ENCODE measurements at places on chromosomes 2 and 18.

DNA sequence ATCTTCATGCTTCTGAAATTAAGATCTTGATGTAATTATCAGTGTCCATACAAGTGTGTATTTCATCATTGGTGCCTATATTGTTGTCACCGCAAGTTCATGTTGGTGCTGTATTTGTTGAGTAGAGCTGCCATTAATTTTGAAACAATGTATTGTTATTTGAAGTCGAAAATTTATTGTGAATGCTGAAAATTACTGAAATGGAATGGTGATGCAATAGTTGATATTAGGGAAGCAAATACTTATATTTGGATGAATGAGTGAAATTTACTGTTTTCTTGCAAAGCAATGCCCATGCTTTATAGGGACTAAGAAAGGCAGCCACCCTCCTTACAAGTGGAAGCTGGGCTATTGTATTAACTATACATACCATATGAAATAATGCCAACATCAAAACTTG, 41.6 kb downstream of the SERPINB8 start:
- DNase-seq: no peak

- DNase-seq: peak; percentile 44
Observed at GRCh38 chr18:57077786-57078552, 68.9 kb upstream of the BOD1L2 start.

GRCh38 chr2:71894261-71894660, 253.4 kb downstream of the CYP26B1 start:
- no peak for DNase-seq

GRCh38 chr18:45850021-45850420, 24.5 kb downstream of the SIGLEC15 start:
- DNase-seq: no peak

- no peak for DNase-seq
Observed at GRCh38 chr2:216394881-216395280, 17.4 kb upstream of the SMARCAL1 start.

DNA sequence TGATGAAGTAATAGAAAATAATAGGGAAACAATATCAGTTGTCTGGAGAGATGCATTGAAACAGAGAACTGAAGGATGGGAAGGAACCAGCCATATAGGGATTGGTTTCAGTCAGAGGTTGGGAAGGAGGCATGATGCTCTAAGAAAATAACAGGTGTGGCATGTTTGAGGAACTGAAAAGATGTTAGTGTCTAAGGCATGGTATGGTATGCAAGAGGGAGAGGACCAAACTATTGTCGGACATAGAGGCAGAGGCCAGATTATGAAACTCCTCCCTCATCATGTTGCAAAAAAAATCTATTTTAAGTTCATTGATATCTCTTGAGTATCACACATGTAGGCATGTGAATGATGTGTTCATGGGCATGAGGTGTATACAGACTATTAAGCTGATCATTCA, 48.9 kb upstream of the EMILIN2 start:
- no peak for DNase-seq

- DNase-seq: no peak
Observed at GRCh38 chr18:55086906-55087305, 127.6 kb upstream of the CCDC68 start.

DNA sequence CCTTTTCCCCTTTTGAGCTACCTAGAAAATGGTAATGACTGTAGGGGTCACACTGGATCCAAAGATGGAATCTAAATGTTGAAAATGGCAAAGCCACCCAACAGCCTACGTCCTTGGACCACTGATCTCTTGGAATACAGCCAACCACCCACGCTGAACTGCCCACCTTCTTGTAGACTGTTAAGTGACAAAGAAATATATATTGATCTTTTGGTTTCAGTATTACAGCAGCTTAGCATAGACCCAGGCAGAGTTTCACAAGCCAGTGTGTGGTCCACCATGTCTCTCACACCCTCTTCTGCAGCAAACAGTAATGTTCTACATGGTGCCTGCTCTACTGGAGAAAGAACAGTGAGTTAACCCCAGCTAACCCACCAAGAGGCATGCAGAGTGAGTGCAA, 20.2 kb downstream of the CACNB4 start:
- DNase-seq: no peak

DNA sequence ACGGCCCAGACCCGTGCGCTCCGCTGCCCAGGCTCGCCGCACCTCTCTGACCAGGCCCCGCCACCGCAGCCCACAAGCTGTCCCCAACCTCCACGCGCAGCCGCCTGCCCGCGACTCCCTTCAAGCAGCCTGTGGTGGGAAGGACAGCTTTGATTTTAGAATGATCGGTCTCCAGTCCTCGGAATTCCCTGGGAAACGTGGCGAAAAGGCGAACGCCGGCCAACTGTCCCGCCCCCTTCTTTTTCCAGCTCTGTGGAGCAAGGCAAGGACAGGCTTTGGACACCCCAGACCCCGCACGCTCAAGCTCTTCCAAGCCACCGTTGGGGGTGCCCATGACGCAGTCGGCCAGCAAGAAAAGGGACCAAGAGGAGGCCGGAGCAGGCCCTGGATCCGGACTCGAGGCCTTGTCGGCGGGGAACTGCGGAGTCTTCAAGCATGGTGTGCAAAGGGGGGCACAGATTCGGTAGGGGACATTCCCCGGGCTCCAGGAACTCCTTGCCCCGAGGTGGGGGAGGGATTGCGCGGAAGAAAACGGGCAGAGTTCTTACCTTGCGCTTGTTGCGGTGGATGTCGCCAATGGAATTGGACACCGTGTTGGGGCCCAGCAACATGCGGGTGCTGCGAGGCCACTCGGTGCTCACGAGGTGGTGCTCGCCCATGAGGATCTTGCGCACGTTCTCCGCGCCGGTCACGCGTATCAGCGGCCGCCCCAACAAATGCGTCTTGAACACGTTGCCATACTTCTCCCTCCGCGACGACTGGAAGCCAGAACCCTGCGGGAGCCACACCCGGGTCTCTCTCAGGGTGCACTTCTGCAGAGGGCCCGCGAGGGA, 4.0 kb downstream of the CYP26B1 start:
- peak; percentile 30 for DNase-seq

DNA sequence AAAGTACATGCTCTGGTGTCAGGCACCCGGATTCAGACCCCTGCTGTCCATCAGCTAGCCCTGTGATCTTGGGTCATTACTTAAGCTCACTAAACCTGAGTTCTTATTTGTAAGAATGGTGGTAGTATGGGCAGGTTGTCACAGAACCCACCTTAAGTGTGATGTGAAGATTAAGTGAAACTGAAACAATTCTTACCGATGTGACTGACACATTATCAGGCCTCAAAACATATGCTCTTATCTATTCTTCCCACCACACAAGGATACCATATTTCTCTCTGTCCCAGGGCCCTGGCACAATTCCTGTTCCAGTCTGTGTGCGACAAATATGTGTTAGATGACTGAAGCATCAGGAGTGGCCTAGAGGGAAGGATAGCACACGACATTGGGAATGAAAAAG, 11.0 kb upstream of the CDC42EP3 start:
- no peak for DNase-seq

GRCh38 chr2:30446602-30447148, 371 bp upstream of the LCLAT1 start:
- DNase-seq: no peak

DNA sequence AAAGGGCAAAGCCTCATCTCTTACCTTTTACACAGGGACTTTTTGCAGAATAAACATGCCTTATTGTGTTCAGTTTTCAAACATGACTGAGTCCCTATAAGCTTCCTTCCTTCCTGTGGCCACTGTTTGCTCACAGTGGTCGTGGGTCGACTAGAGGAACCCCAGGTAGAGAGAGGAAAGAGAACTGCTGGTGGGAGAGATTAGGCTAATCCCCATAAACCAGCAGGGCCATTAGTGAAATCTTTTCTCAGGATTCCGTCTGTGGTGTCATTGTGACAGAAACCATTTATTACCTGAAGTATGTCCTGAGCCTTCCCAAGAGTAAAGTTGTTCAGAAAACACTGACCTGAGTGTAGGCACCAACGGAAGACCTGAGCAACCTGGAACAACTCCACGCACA, 21.3 kb upstream of the BOD1L2 start:
- DNase-seq: no peak

DNA sequence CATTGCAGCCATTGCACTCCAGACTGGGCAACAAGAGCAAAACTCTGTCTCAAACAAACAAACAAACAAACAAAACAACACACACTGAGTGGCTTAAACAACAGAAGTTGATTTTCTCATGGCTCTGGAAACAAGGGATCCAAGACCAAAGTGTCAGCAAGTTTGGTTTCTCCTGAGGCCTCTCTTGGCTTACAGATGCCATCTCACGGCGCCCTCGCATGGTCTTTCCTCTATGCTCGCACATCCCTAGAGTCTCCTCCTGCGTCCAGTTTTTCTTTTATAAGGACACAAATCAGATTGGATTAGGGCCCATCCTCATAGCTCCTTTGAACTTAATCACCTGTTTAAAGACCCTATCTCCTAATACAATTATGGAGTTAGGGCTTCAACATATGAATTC, 133.4 kb upstream of the LRRTM1 start:
- DNase-seq: no peak

GRCh38 chr2:65291216-65292105, 63.8 kb downstream of the ACTR2 start:
- DNase-seq: no peak

GRCh38 chr2:138238908-138239307, 262.7 kb upstream of the SPOPL start:
- DNase-seq: no peak

- peak; percentile 70 for DNase-seq
Observed at GRCh38 chr2:24382363-24383073, 22.2 kb upstream of the ITSN2 start.

GRCh38 chr2:229779650-229780049, 65.3 kb upstream of the DNER start:
- no peak for DNase-seq

- no peak for DNase-seq
Observed at GRCh38 chr2:117763804-117764203, 50.7 kb upstream of the DDX18 start.

GRCh38 chr2:238290091-238290509, 1.7 kb upstream of the PER2 start:
- DNase-seq: peak; percentile 41

GRCh38 chr2:86078774-86079545, 26.7 kb downstream of the POLR1A start:
- no peak for DNase-seq

DNA sequence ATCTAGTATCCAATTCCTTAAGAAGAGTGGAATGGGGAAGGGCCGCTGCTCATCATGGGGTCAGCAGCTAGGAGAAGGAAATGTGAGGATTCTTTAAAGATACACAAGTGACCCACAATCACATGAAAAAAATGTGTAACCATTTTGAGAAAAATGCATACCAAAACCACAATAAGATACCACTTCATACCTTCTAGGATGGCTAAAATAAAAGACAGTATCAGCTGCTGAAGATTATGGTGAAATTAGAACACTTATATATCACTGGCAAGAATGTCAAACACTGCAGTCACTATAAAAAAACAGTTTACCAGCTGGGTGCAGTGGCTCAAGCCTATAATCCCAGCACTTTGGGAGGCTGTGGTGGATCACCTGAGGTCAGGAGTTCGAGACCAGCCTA, 67.9 kb downstream of the C2orf74 start:
- no peak for DNase-seq

- DNase-seq: peak; percentile 26
Observed at GRCh38 chr18:47175283-47175897, 774 bp downstream of the IER3IP1 start.

DNA sequence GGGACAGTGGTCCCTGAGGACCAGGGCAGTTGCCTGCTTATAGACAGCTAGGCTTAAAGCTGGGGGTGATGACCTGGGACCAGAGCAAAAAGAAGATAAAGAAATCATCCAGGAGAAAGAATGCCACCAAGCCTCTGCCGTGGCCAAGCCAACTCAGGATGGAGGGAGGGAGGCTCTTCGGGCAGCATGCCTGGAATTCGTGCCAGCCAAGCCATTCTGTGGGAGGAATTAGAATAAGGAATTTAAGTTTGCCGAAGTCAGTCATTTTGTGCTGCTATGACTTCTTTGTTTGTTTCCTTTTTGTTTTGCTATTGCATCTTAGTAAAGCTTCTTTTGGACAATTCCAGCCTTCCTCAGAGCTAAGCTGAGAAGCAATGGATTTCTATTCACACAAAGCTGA, 124.1 kb downstream of the EN1 start:
- no peak for DNase-seq

DNA sequence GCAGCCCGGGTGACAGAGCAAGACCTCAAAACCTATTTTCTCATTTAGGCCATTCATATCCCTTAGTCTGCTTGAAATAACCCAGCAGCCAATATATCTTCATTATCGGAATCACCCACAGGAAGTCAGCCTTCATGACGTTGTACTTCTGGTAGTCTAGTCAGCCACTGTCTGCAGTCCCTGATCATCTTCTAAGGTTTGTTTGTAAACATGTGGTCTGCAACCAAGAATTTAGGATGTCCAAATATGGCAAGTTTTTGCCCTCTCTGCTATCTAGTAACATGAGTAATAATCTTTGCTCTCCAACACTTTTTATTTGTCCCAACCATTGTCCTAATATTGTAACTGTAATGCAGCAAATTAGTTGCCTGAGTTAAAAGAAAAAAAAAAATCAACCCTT, 92.5 kb downstream of the PRPF40A start:
- no peak for DNase-seq

GRCh38 chr18:43265465-43265864, 11.8 kb downstream of the SYT4 start:
- DNase-seq: no peak

GRCh38 chr18:28905509-28905908, 728.6 kb upstream of the CDH2 start:
- DNase-seq: no peak

DNA sequence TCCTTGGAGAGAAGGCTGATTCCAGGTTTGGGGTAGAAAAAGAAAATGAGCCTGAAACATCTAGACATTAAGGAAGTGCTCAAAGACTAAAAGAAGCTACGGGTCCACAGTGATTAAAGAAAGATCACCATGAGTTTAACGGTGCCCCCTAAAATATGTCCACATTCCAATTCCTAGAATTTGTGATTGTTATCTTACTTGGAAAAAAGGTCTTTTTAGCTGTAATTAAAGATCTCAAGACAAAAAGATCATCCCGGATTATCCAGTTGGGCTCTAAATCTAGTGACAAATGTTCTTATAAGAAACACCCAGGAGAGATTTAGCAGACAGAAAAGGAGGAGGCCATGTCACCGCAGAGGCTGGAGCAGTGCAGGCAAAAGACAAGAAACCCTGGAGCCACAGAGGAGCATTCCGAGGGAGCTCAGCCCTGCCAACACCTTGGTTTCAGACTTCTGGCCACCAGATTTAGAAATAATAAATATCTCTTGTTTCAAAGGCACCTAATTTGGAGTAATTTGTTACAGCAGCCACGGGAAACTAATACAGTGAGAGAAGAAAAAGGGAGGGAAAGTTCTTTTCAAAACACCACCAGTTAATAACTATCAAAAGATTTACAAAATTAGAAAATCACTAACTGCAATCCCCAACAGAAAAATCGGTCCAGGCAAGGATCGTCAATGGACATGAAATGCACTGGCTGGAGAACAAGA, 8.5 kb downstream of the UXS1 start:
- no peak for DNase-seq

GRCh38 chr18:29056800-29057199, 879.9 kb upstream of the CDH2 start:
- DNase-seq: no peak
